Stimulated activated CD4-positive, alpha-beta T cell treated with anti-CD3 and anti-CD28 coated beads, TNF-alpha, amount 100 ng/mL, for 24 hours (primary cell): ENCODE measurements at places on chromosomes 4 and X.
A peak's percentile ranks its signal among the peaks of the same experiment; 100 is the strongest.

DNA sequence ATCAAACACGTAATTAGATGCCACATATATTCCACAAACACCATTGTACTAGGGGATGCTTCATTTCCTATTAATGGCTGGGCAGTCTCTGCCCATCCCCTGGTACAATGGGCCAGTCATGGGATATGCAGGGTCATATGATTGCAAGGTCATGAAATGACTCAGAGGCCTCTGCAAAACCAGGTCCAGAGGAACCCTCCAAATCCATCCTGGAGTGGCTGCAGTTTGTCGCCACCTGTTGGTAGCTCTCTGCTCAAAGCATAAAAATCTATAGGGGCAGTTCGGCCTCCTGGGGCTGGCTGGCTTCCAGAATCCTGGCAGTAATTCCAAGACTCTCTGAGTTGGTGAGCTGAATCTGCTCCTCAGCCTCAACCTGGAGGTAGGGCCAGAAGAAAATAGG lies 22.9 kb upstream of the PUDP start:
- no peak for DNase-seq

DNA sequence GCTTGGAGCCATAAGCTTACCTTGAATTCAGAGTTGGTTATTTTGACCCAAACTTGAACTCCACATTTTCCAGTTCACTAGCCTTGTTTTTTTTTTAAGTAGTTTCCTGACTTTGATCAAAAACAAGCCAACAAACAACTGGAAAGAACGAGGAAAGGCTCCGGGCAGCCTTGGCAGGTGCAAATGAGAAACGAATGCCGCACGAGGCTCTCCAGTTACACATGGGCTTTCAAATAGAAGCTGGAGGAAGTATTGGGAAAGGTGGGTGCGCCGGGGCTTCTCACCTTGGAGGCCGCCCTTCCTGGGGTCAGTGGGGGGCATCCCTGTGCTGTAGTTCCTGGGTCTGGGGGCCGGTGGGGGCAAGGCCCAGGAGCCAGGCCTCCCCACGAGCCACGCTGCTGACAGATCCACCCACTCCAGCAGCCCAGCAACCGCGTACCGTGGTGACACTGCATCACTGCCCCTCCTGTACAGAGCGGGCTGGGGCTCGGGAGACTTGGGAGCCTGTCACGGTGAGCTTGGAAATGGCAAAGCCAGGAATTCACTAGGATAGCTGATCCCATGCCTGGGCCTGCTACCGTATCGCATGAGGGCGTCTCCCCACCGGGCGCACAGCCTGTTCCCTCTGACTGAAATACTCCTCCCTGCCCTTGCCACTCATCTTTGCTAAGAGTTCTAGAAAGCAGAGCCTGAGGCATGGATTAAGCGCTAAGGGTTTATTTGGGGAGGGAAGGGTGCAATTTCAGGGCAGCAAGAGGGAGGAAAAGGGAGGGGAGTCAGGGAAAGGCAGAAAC lies 50.9 kb upstream of the ADRA2C start:
- no peak for DNase-seq

- no peak for DNase-seq
These were observed 71.1 kb upstream of the PPP3CA start for GRCh38 chr4:101418466-101418865.

GRCh38 chrX:123833387-123833786 lies 26.5 kb upstream of the XIAP start:
- peak; percentile 51 for DNase-seq

- no peak for DNase-seq
These were observed 313.0 kb upstream of the GRID2 start for GRCh38 chr4:91990726-91991125.

- DNase-seq = no peak
These were observed 133.3 kb upstream of the PRPS2 start for GRCh38 chrX:12657881-12658280.

DNA sequence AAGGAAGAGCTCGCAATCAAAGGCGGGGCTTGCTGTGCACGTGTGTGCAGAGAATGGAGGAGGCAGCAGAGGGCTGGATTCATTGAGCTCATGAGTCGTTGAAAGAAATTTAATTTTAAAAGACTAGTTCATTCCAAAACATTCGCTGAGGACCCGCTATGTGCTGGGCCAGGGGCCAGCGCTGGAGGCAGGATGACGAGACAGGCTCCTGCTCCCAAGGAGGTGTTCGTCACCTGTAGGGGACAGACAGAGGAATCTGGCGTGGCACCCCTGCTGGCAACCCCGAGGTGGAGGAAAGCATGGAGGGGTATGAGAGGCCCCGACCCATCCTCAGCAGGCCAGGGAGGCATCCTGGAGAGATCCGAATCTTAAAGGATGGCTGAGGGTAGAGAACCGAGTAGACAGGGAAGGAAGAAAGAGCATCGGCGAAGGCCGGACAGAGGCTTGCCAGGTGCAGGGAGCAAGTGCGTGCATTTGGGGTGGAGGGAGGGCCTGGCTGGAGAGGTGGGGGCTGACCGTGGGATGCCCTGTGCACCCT lies 96.4 kb downstream of the CPZ start:
- no peak for DNase-seq

DNA sequence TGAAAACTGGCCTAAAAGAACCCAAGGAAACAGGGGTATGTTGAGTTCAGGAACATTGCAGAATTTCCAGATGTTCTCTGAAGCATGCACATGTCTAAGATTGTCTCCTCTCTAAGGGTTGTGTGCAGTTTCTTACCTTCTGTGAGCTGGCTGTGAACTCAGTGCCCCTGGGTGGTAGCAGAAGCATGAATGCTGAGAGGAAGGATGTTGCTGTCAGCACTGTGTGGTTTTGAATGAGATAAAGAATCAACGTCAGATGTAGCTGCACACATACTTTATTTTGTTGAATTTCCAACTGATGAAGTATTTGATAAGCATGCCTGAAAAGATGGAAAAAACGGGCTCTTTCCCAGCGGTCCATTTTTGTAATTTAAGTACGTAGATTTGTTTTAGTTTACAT lies 23.8 kb upstream of the CD38 start:
- peak; percentile 29 for DNase-seq

GRCh38 chrX:129239371-129239770 lies 283.9 kb downstream of the SMARCA1 start:
- DNase-seq = no peak

- peak; percentile 65 for DNase-seq
These were observed 30.5 kb downstream of the RHOH start for GRCh38 chr4:40227284-40227683.

DNA sequence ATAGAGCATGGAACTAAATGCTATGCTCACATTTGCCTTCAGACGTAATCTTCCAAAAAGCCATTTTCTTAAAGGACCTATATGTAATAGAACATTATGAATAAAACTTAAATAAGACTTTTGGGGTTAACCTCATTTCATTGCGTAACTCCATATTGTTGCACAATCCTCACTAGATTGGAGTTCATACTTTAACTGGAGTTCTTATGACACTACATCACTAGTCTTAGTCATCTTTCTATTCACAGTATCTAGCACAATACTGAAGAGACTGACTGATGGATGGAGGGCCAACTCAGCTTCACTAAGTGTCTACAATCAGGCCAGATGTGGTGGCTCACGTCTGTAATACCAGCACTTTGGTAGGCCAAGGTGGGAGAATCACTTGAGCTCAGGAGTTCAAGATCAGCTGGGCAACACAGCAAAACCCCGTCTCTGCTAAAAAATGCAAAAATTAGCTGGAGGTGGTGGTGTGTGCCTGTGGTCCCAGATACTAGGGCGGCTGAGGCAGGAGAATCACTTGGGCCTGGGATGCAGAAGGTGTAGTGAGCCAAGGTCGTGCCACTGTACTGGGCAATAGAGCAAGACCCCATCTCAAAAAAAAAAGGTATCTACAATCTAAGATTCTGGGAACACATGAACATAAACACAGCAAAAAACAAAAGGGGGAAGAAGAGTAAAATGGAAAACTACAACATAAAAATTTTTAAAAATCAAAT lies 80.8 kb upstream of the MAB21L2 start:
- DNase-seq = no peak

DNA sequence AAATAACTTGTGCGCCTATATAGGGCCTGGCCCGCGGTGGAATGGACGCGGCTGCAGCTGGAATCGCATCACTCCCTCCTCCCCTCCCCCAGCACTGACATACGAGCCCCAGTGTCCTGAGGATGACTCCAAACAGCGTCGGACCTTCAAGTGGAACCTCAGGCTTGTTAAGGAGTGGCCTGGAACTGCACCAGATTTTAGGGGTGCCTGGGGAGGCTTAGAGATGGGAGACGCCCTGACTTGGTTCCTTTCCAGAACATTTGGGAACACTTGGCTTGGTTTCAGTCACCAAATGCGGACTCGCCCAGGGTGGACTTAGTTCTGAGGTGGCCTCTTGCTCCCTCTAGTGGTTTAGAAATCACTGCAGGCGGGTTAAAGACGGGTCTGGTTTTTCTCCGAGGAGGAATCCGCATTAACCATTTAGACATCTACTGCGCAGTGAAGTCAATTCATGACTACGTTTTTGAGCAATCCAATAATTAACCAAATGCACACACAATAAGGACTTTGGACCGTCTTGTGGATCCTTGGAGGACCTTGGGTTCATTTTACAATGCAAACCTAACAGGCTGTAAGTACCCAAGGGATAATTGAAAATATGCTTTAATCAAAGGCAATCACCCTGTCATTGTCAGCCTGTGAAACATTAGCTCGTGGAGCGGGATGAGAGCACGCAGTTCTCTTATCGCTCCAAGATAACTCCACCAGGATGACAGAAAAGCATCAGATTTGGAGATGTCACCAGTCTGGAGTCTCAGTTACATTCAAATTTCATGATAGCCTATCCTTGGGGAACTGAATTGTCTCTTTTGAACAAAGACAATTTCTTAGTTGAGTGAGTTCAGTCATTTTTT lies 11.2 kb upstream of the PDGFRA start:
- DNase-seq = peak; percentile 27

DNA sequence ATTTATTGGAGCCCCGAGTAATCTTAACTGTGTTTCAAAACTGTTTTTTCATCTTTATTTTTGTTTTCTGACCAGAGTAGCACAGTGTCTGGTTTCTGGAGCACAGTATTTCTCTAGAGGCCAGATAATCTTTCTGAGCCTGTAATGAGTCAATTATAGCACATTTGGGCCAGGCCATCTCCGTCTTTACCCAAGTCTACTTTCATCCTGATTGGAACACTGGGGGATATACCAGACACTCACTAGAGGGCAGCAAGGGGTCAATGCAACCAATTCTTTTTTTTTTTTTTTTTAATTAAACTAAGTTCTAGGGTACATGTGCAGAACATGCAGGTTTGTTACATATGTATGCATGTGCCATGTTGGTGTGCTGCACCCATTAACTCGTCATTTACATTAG lies 282.0 kb downstream of the ARHGAP24 start:
- DNase-seq = no peak

- no peak for DNase-seq
These were observed at the start of gene FAM184B for GRCh38 chr4:17781300-17782287. Gene FAM184B, minus strand, starts transcription at chr4:17781621. Its CDS starts 322 bp downstream, at chr4:17781299.

GRCh38 chr4:115660465-115660864 lies 547.0 kb upstream of the NDST4 start:
- DNase-seq = no peak

- DNase-seq = no peak
These were observed 73.2 kb upstream of the NKX1-1 start for GRCh38 chr4:1479454-1479853.

- no peak for DNase-seq
These were observed 1.4 kb upstream of the SMAD1 start for GRCh38 chr4:145480257-145480656.

- DNase-seq = no peak
These were observed at the start of gene TMPRSS11E for GRCh38 chr4:68447201-68447600. Gene TMPRSS11E, plus strand, starts transcription at chr4:68447463. Its CDS starts 50 bp downstream, at chr4:68447513.

DNA sequence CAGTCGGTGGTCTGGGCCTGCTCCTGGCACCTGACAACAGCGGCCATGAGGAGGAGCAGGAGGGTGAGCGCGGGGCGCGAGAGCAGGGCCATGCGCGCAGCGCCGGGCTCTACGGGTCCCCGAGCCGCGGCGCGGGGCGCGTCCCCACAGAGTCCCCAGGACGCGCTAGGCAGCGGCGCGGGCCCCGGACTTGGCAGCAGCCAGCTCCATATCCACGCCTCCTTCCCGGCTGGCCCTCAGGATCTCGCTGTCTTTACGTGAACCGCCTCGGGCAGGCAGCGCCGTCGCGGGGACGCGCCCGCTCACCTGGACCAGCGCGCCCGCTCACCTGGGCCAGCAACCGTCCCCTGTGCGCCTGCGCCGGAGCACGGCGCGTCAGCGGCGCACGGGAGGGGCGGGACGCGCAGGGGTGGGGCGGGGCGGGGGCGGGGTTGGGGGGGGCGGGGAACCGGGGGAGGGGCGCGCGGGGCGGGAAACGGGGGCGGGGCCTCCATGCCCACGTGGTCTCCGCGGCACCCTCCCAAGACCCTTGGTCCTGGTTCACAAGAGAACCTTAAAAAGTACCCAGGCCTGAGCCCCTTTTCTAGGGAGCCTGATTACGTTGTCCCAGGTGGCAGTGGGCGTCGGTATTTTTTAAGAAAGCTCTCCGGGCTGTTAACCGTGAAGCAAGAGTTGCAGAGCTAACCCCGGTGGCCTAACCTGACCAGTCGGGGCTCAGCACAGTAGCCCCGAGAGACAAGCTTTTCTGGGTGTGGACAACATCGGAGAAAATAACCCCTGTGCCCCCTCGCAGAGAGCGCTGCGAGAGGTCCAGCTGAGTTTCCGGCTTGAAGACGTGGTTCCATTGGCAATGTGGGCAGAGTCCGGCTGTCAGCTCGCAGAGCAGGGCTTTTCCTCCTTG lies at the start of gene PLA2G12A:
Gene PLA2G12A (minus strand): TSS at position 353 of the 901 bp plus-strand sequence. CDS start 261 bp downstream, at position 92.
- DNase-seq = peak; percentile 64

- no peak for DNase-seq
These were observed 27.6 kb upstream of the RPS6KA3 start for GRCh38 chrX:20294284-20294683.

DNA sequence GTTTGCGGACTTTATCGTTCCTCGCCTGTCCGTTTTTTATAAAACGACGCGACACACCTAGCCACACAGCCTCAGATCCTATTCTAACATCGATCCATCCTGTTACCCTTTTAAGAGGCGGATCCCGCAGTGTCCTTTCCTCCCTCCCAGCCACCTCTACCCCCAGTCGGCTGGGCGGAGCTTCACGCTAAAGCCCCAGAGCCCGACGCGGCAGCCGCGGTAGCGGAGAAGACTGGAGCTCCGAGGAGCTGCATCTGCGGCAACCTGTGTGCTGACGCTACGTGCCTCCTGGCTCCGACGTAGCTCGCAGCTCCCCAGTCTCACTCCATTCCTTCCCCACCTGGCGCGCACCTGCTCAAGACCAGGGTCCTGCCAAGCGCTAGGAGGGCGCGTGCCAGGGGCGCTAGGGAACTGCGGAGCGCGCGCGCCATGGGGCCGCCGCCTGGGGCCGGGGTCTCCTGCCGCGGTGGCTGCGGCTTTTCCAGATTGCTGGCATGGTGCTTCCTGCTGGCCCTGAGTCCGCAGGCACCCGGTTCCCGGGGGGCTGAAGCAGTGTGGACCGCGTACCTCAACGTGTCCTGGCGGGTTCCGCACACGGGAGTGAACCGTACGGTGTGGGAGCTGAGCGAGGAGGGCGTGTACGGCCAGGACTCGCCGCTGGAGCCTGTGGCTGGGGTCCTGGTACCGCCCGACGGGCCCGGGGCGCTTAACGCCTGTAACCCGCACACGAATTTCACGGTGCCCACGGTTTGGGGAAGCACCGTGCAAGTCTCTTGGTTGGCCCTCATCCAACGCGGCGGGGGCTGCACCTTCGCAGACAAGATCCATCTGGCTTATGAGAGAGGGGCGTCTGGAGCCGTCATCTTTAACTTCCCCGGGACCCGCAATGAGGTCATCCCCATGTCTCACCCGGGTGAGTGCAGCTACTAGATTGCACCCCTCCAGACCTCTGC lies at the start of gene RNF128:
Gene RNF128 (plus strand): TSS at position 217 of the 953 bp plus-strand sequence. CDS start 213 bp downstream, at position 430.
- no peak for DNase-seq
